ENCODE measurements at places on chromosomes 4 and X.
A peak's percentile ranks its signal among the peaks of the same experiment; 100 is the strongest.

GRCh38 chr4:11098461-11098860, 330.2 kb downstream of the HS3ST1 start:
- DNase-seq = no peak

- DNase-seq = no peak
These were observed 48.8 kb downstream of the EFNB1 start for GRCh38 chrX:68877606-68878005.

DNA sequence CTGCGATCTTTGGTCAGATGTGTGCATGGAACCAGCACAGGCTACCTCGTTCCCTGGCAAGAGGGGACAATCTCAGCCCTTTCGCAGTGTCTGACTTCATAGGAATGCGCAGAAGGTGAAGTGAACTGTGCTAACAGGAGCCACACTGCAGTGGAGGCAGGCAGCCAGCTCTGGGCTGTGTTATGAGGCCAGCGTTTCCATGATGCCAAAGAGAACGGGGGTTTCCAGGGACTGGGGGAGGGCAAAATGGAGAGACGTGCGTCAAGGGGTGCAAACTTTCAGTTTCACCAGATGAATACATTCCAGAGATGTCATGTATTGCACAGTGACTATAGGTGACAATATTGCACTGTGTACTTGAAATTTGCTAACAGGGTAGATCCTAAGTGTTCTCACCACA, 30.4 kb downstream of the CLDN34 start:
- peak; percentile 30 for DNase-seq

- no peak for DNase-seq
These were observed 6.7 kb downstream of the CD99 start for GRCh38 chrX:2697741-2698299.

DNA sequence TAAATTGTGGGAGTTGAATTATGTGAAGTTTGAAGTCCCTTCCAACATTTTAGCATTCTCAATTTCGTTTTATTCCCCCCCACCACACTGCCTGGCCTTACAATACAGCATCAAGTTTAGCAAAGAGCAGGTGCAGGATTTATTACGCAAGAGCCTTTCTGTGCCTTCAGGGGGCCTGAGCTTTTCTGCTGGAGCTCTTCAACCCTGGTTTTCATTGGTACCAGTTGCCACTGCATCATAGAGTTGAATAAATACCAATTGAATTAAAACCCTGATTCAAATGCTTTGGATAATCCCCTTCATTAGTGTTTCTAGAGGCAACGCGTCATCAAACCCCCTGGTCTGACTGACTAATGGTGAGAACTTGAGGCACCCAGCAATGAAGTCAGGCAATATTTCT, 43.6 kb upstream of the KIT start:
- no peak for DNase-seq
